ENCODE measurements at places on chromosomes 5 and 9. TPM values are rescaled to one million over a fixed set of nuclear protein-coding genes. Genes with fewer than 3 reads are reported as not detected.

Gene SLC25A2
- 0.39 TPM for total RNA-seq

DNA sequence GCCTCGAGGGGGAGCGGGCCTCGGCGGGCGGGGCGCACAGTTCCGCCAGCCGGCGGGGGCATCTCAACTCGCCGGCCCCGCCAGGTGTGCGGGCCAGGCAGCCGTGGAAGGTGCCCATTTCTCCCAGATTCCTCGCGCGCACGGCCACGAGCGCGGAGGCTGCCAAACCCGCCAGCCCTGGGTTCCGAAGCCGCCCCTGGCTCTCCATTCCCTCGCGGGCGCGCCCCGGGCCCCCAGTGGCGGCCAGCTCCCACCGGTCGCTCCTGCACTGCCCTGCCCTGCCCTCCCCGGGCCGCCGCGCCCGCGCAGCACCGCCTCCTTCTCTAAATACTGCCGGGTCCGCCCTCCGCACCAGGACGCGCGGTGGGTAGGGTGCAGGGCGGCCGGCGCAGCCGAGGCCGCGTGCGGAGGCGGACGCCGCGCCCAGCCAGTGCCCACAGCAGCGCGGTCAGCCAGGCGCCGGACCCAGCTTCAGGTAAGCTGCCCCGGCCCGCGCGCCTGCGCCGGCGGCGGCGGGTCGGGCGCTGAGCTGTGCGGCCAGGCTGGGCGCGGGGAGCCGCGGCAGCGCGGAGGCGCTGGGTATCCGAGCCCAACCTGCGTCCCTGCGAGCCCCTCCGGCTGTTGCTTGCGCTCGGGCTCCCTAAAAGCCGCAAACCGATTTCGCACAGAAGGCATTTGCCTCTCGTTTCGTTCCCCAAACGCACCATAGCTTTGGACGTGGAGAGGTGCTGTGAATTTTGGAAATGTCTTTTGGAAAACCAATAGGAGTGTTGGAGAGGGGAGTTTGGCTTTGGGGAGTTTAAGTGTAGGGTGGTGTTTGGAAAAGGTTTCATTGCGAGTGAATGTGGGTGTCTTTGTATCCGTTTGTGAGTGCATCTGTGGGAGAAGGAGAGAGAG, at the start of gene TMEM171:
TSS of gene TMEM171 (plus strand) at position 354 of the 897 bp plus-strand sequence. CDS start 2,799 bp downstream, outside the sequence.
- no peak for DNase-seq

GRCh38 chr9:12708562-12709298, 15.5 kb downstream of the TYRP1 start:
- no peak for DNase-seq

DNA sequence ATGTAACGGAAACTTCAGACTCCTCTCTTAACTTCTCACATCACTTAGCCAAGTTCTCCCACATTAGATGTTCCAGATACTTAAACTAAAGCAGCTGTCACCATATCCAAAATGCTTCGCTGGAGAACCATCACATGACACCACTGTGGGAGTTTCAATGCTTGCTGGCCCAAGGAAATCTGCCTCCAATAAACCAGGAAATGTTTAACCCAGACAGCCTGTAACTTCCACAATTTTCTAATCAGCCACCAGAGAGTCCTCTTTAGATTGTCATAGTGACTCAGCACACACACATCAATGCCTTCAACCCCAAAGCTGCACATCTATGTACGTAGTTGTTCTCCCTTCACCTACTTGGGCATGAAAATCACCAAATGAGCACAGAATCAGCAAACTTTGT, 118.7 kb downstream of the LPAR1 start:
- no peak for DNase-seq

Gene PCDHB9
- total RNA-seq = 2.9 TPM

Gene ACTBL2
- total RNA-seq = not detected

DNA sequence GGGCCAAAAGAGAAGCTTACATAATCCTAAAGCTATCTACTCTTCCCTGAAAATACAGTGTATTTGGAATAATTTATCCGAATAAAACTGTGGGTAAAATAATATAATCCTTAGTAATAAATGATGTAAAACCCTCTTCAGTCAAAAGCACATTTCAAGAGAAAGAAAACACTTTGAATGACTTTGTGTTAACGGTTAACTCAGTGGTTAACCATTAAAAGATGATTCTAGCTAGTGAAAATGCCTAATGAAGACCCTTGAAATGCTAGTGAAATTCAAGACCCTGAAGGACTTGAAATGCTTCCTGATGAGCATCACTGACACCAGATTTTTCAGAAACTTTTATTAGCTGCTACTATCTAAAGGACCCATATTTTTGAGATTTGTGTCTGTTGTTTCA, 70.7 kb downstream of the COX7C start:
- no peak for DNase-seq

Data from spinal cord (tissue), 10 donors.